Stimulated activated CD4-positive, alpha-beta T cell treated with anti-CD3 and anti-CD28 coated beads, Interleukin-2, amount 100 ng/mL, for 48 hours (primary cell): ENCODE measurements at places on chromosomes 4 and X.

GRCh38 chrX:63657821-63658220, 127.2 kb downstream of the ARHGEF9 start:
- DNase-seq: no peak

DNA sequence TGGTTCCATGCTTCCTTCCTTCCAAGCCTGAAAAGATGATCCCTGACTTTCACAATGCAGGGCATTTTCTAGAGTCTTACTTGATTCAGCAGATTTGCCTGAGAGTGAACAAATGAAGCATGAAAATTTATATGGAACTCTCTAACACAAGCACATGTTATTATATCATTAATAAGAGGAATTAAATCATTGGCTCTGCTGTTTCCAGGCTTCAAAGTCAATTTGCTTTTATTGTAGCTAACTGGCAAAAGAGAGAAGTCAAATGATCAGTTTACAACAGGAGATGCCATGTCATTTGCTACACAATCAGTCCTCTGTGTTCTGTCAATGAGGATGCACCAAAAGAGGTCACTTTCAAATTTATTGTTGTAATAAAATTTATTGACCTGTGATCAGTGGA, 101.5 kb upstream of the UGT8 start:
- DNase-seq: no peak

DNA sequence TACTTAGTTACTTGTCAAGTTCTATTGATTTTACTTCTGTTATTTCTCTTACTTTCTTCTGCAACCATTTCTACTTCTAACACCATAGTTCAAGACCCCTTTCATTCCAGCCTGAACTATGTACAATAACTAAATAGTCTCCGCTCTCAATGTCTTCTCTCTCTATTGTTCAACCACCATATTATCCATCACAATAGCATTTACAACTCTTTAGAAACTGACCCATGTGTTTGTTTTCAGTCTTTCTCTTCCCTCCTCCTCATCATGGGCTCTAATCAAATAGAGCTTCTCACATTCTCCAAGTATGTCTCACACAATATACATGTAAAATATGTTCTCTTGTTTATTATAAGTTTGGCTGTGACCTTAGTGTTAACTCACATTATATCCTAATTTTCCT, 143.6 kb downstream of the ZAR1 start:
- no peak for DNase-seq

DNA sequence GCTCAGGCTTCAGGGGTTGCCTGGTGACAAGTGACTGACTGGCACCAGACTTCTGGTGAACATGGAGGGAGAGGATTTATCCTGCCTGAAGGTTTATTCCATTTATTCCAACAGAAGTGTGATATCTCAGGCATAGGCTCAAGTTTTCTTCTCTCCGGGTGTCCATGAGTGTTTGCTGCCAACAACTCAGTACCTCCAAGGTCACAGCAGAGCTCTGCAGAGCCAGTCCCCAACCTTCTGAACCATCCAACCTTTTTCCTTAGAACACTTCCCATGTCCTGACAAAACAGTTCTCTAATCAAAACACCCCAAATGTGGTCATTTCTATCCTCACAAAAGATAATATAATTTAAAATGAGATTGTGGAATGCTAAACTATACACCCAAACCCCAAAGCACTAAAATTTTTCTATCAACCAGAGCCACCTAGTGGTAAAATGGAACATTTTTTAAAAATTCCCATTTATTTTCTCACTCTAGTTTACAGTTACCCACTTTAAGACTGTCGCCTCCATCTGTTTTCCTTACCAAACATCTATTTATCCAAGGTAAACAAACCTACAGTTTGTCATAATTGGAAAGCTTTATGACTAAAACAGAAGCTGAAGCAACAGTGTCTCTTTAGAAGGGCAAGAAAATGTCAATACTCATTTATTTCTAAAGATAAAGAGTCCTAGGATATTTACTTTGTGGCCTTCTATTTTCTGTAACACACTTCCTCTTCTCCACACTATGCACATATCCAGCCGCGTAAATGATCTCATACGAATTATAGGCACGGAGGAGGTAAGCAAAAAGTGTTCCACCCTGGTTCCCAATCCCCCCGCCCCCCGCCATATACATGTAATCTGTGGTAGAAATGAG, 39.5 kb downstream of the TMEM154 start:
- no peak for DNase-seq

DNA sequence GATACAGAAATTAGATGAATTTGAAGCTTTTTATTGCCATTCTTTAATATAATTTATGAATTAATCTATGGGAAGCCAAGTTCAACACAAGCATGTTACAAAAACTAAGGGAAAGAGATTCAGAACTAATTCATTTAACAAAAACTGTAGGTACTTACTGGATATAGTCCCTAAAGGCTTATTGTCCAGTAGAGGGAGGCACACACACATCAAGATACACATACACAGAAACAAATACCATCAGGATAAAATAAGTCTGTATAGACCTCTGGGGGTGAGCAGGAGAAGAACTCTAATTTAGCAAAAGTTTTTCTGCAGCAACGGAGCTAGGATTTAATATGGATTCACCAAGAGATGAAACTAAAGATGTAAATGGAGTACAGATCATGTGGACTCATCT, 83.0 kb upstream of the IL13RA1 start:
- no peak for DNase-seq

- no peak for DNase-seq
These were observed 19.1 kb downstream of the FNIP2 start for GRCh38 chr4:158787709-158788475.
